A549 (cell line): ENCODE measurements at places on chromosomes 11 and 22. TPM values are rescaled to one million over a fixed set of nuclear protein-coding genes. Genes with fewer than 3 reads are reported as not detected.

Gene ANO5
- polyA plus RNA-seq = 2.7 to 3.3 TPM (median 3.1 TPM) in 3 replicates

Gene YAP1
- 36.4 to 40.4 TPM (median 39.6 TPM) in 3 replicates for polyA plus RNA-seq

Gene CERK
- polyA plus RNA-seq = 13.8 to 15.6 TPM (median 15.6 TPM) in 3 replicates

Gene OR2AT4
- polyA plus RNA-seq = not detected in 3 replicates
